Activated CD4-positive, alpha-beta T cell treated with anti-CD3 and anti-CD28 coated beads, Interleukin-2, amount 10 ng/mL, durations not matched to agents 24 days and 14 days (primary cell): ENCODE measurements at places on chromosomes 6 and 20. TPM values are rescaled to one million over a fixed set of nuclear protein-coding genes. Genes with fewer than 3 reads are reported as not detected.

The KCNK5 gene
- total RNA-seq = 33.8 and 35.3 TPM in 2 replicates

The ADGRG6 gene
- total RNA-seq = not detected in 2 replicates

The C20orf141 gene
- not detected in 2 replicates for total RNA-seq

The EXOC2 gene
- total RNA-seq = 43.6 and 44.1 TPM in 2 replicates

The UNC5CL gene
- total RNA-seq = 0.88 and 1.2 TPM in 2 replicates

The OPRL1 gene
- total RNA-seq = 0.23 and 0.28 TPM in 2 replicates

The TRDN gene
- total RNA-seq = not detected in 2 replicates

The OPRM1 gene
- not detected in 2 replicates for total RNA-seq

The PLEKHG1 gene
- total RNA-seq = 0.42 and 0.47 TPM in 2 replicates

The CRISP3 gene
- not detected in 2 replicates for total RNA-seq

The RGL2 gene
- total RNA-seq = 27.3 and 28.4 TPM in 2 replicates

The TP53TG5 gene
- 0.12 TPM in 1 of 2 replicates, not detected in the other for total RNA-seq

The HSPA1L gene
- total RNA-seq = 1.8 and 2.5 TPM in 2 replicates

The CFAP61 gene
- not detected in 2 replicates for total RNA-seq

The PDYN gene
- total RNA-seq = not detected in 2 replicates

The PSORS1C1 gene
- total RNA-seq = not detected in 2 replicates

The CST7 gene
- total RNA-seq = 115 and 117 TPM in 2 replicates

The VSTM2L gene
- 0.09 TPM in 1 of 2 replicates, not detected in the other for total RNA-seq

The RSPO4 gene
- total RNA-seq = not detected in 2 replicates

The TMEM244 gene
- not detected in 2 replicates for total RNA-seq

The PTCRA gene
- total RNA-seq = not detected in 2 replicates

The MYMX gene
- total RNA-seq = not detected in 2 replicates

The NFYA gene
- 31.2 TPM in 2 replicates for total RNA-seq

The ZNFX1 gene
- total RNA-seq = 61.2 and 61.5 TPM in 2 replicates

The PRSS35 gene
- not detected in 2 replicates for total RNA-seq

The PXDC1 gene
- total RNA-seq = 0.12 and 0.30 TPM in 2 replicates

The UBD gene
- 0.49 and 0.62 TPM in 2 replicates for total RNA-seq

The CLDN20 gene
- total RNA-seq = 0.21 TPM in 1 of 2 replicates, not detected in the other

The OR2H2 gene
- not detected in 2 replicates for total RNA-seq

The HLA-DMA gene
- 8.1 and 8.7 TPM in 2 replicates for total RNA-seq

The MYLK4 gene
- total RNA-seq = 0.07 and 0.14 TPM in 2 replicates

The NHSL1 gene
- total RNA-seq = 0.26 and 0.63 TPM in 2 replicates

The LST1 gene
- total RNA-seq = 42.6 and 46.4 TPM in 2 replicates

The ZMYND8 gene
- total RNA-seq = 38.1 and 40.0 TPM in 2 replicates

The SLCO4A1 gene
- 57.8 and 67.3 TPM in 2 replicates for total RNA-seq

The LIN28B gene
- total RNA-seq = not detected in 2 replicates

The TSHZ2 gene
- 28.0 and 29.5 TPM in 2 replicates for total RNA-seq

The IPCEF1 gene
- total RNA-seq = 0.97 and 1.5 TPM in 2 replicates

The CLPSL1 gene
- total RNA-seq = not detected in 2 replicates

The CYP21A2 gene
- 0.35 TPM in 1 of 2 replicates, not detected in the other for total RNA-seq

The SLC22A7 gene
- not detected in 2 replicates for total RNA-seq

The MAPK13 gene
- 59.4 and 61.6 TPM in 2 replicates for total RNA-seq

The TRIM31 gene
- 0.09 TPM in 1 of 2 replicates, not detected in the other for total RNA-seq

The SLC26A8 gene
- not detected in 2 replicates for total RNA-seq

The CD93 gene
- total RNA-seq = 1.5 and 1.7 TPM in 2 replicates

The OTOR gene
- total RNA-seq = not detected in 2 replicates

The ZNF311 gene
- total RNA-seq = 0.86 and 0.97 TPM in 2 replicates

The TUBB2B gene
- 0.12 TPM in 1 of 2 replicates, not detected in the other for total RNA-seq

The DNMT3B gene
- 1.1 and 1.3 TPM in 2 replicates for total RNA-seq

The KHDC3L gene
- not detected in 2 replicates for total RNA-seq

The HDGFL1 gene
- not detected in 2 replicates for total RNA-seq

The NKAIN4 gene
- total RNA-seq = not detected in 2 replicates

The RCAN2 gene
- total RNA-seq = 0.07 and 0.21 TPM in 2 replicates

The MYLK2 gene
- total RNA-seq = 0.26 and 0.28 TPM in 2 replicates

The ADAM33 gene
- not detected in 2 replicates for total RNA-seq

The HLA-F gene
- total RNA-seq = 254 and 270 TPM in 2 replicates

The TULP1 gene
- not detected in 2 replicates for total RNA-seq

The TRIM10 gene
- total RNA-seq = 0.07 and 0.09 TPM in 2 replicates
